ENCODE measurements at places on chromosomes 7 and 10. TPM values are rescaled to one million over a fixed set of nuclear protein-coding genes. Genes with fewer than 3 reads are reported as not detected.

DNA sequence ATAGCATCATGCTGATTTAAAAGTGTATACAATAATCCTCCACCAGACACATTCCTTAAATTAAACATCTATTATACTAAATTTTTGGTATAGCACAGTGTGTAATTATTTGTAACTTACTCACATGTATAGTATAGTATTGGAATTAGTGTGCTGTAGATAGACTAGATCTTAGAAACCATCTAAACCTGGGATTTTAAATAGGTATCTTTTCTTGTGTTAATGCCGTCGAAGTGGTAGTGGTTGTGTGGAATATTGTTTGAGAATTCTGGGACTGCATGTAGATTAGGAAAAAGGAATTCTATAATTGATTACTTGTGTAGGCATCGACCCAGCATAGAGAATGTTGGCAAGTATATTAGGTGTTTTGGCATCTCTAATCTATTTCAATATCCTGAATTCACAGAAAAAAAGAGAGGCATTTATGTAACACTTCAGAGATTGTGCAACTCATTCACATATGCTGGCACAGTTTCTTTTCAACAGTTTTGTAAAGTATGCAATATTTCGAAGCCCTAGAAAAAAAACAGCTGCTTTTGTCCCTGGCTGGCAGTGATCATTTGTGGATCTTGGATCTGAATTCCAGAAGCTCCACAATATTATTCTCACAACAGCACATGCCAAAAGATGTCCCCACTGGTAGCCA is 145.5 kb upstream of the AGR3 start:
- H3K4me3 ChIP-seq: no peak overlapping the region
- no peak overlapping the region for H3K27ac ChIP-seq
- H3K27me3 ChIP-seq: no peaks in the 10 kb centered on the region
- H3K36me3 ChIP-seq: no peaks in the 10 kb centered on the region
- DNase-seq: no peak
- no peaks in the 10 kb centered on the region for H3K4me1 ChIP-seq

- H3K36me3 ChIP-seq: no peaks in the 10 kb centered on the region
- H3K27ac ChIP-seq: no peak overlapping the region
- no peak overlapping the region for H3K4me3 ChIP-seq
- H3K27me3 ChIP-seq: peaks cover 11% of the 10 kb centered on the region
- H3K4me1 ChIP-seq: no peaks in the 10 kb centered on the region
- DNase-seq: no peak
Observed at GRCh38 chr7:132381742-132382472, 194.4 kb downstream of the PLXNA4 start.

DNA sequence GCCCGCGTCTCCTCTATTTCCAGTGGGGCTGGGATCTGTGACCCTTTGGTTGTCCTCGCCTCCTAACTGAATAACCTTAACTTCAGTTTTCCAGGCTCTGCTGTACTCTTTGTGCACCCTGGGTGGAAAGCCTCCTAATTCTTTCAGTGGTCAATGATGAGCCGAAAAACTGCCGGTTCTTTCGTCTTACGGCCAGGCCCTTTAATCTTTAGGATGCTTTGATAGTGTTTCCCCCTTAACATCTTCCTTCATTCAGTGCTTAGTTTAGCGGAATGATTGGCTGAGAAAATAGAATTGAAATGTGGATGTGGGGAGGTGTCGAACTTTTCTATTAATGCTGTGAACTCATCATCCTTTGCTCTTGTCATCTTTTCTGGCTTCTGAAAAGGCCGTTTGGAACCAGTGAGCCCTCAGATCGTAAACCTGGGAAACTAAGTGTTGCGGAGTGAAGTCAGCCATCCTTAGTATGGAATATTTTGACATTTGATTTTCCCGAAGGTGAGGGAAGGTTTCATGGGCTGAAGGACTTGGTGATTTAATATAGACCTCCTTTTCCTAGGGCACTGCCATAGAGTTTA is 847 bp downstream of the GARS1 start:
- peak overlapping the region; percentile 52 for H3K27ac ChIP-seq
- H3K4me1 ChIP-seq: peaks cover 14% of the 10 kb centered on the region
- no peaks in the 10 kb centered on the region for H3K36me3 ChIP-seq
- no peaks in the 10 kb centered on the region for H3K27me3 ChIP-seq

DNA sequence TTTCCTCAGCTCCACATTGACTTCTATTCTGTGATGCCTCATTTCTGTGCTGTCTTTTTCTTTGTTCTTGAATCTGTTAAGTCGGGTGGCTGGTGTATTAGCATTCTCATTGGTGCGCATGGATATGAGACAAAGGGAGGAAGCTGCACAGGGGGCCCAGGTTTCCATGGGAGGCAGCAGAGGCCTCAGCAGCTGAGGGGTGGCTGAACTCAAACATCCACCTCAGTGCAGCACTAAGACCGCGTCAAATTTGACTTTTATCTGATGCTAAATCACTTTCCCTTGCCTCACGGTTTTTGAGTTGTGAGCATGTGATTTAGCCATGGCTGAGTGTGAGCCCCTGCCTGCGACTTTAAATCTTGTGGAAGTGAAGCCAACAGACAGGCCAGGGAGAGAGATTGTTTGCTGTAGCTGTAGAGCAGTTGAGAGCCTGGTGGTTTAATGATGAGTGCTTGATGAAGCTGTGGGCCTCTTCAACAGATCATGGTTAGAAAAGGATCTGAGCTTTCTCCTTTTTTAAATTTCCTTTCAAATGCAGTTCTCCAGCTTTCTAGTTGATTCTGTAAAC is 193.3 kb upstream of the ZNF804B start:
- H3K36me3 ChIP-seq: no peaks in the 10 kb centered on the region
- H3K4me1 ChIP-seq: no peaks in the 10 kb centered on the region
- DNase-seq: no peak
- H3K27me3 ChIP-seq: no peaks in the 10 kb centered on the region

DNA sequence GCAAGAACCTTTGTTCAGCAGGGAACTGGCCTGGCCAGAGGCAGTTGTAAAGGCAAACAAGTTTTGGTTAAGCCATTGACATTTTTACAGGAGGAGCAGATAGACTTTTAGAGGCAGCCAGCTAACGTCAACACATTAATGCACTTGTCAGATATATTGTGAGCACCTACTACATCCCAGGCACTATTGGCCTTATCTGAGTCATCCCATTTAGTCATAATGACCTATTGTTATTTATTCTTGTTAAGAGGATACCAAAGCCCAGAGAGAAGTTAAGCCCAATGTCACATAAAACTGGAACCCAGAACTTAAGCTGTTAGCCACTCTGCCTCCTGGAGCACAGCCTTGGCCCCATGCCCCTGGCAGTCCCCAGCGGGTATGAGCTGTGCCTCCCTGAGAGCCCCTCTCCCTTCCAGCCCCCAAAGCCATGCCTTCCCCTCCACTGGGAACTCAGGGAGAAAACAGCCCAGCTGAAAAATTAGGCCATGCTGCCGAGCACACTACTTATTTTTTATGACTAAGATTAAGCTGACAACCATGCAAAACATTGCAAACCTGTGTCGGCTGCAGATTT is 32.7 kb upstream of the TRIM8 start:
- H3K4me1 ChIP-seq: peaks cover 4% of the 10 kb centered on the region
- peak overlapping the region; percentile 62 for H3K27ac ChIP-seq
- DNase-seq: no peak
- H3K27me3 ChIP-seq: no peaks in the 10 kb centered on the region

DNA sequence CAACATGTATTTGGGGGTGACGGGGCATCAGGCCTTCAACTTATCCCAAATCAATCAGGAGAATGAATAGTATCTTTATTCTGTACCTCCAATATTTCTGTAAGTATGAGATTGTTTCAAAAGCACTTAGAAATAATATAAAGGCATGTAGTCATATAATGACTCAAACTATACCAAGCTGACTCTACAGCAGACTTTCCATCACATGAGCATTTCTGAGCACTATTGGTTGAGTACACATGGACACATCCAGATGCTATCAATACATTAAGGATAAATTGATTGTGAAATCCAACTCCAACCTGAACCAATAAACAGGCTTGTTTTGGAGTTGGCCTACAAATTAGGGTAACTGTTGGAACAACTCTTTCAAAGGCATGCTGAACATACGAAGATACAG is 229.4 kb downstream of the SFMBT2 start:
- no peaks in the 10 kb centered on the region for H3K27me3 ChIP-seq
- no peaks in the 10 kb centered on the region for H3K36me3 ChIP-seq
- H3K4me3 ChIP-seq: no peak overlapping the region
- peaks cover 4% of the 10 kb centered on the region for H3K4me1 ChIP-seq
- no peak overlapping the region for H3K27ac ChIP-seq
- no peak for DNase-seq

- no peak overlapping the region for H3K27ac ChIP-seq
- DNase-seq: no peak
- no peaks in the 10 kb centered on the region for H3K36me3 ChIP-seq
Observed at GRCh38 chr7:70810558-70811139, 321.3 kb upstream of the GALNT17 start.

Gene NODAL
- 0.28 TPM for total RNA-seq

Gene CHN2
- total RNA-seq: 5.9 TPM
